Tracheal epithelial cell (primary cell): ENCODE measurements at places on chromosomes 1 and 21. TPM values are rescaled to one million over a fixed set of nuclear protein-coding genes. Genes with fewer than 3 reads are reported as not detected.

Gene VAV3
- 0.96 and 24.9 TPM in 2 replicates for total RNA-seq

Gene GSTM3
- 8.5 and 24.1 TPM in 2 replicates for total RNA-seq

Gene CLCNKB
- under 0.01 TPM in 1 of 2 replicates, not detected in the other for total RNA-seq

Gene SLC45A3
- total RNA-seq = 1.7 and 3.4 TPM in 2 replicates

Gene EDARADD
- total RNA-seq = 0.85 and 3.1 TPM in 2 replicates

Gene TARS2
- total RNA-seq = 17.8 and 23.4 TPM in 2 replicates

Gene TCHH
- total RNA-seq = under 0.01 TPM in 2 replicates

Gene CRP
- not detected in 2 replicates for total RNA-seq

Gene KPRP
- total RNA-seq = under 0.01 TPM in 1 of 2 replicates, not detected in the other

Gene PCNT
- total RNA-seq = 10.4 and 11.1 TPM in 2 replicates

Gene AGBL4
- not detected in 2 replicates for total RNA-seq

Gene PAX7
- not detected in 2 replicates for total RNA-seq

Gene KAZN
- total RNA-seq = 4.9 and 9.4 TPM in 2 replicates

Gene KRTAP19-1
- total RNA-seq = 0.24 TPM in 1 of 2 replicates, not detected in the other

Gene RGS2
- 19.0 and 28.6 TPM in 2 replicates for total RNA-seq

Gene SKI
- 16.1 and 19.8 TPM in 2 replicates for total RNA-seq

Gene HSD17B7
- 28.2 and 30.3 TPM in 2 replicates for total RNA-seq

Gene TNFRSF8
- not detected in 2 replicates for total RNA-seq
